ENCODE measurements at places on chromosomes 6 and 20.

DNA sequence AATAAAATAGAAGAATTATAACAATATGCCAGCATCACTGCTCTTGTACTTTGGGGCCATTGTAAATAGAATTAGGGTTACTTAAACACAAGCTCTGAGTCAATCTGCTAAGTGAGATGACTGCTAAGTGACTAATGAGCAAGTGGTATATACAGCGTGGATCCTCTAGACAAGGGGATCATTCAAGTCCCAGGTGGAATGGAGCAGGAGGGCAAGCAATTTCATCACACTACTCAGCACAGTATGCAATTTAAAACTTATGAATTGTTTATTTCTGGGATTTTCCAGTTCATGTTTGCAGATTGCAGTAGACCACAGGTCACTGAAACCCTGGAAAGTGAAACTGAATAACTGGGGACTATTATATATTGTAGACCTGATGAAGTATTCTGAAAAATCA is 235.3 kb downstream of the BTBD3 start:
- no peak for DNase-seq

DNA sequence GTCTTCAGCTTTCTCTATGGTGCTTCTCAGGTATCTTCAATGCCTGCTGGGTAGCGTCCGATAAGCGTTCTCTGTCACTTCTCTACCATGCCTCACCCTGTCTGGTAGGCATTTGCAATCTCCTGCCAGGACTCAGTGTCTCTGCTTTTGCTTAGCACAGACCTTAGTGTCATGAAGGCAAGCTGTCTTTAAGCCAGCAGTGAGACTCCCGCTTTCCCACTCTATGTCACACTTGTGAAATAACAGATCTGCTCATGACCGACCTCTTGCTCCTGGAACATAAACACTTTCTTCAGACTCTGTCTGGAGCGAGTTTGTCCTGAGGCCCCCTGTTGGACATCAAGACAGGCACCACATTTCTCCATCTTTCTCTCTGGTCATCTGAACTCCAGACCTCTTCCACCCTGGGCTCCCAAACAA is 17.0 kb downstream of the ADGRB3 start:
- no peak for DNase-seq

GRCh38 chr6:144395826-144396225 is 110.7 kb downstream of the UTRN start:
- DNase-seq = no peak

DNA sequence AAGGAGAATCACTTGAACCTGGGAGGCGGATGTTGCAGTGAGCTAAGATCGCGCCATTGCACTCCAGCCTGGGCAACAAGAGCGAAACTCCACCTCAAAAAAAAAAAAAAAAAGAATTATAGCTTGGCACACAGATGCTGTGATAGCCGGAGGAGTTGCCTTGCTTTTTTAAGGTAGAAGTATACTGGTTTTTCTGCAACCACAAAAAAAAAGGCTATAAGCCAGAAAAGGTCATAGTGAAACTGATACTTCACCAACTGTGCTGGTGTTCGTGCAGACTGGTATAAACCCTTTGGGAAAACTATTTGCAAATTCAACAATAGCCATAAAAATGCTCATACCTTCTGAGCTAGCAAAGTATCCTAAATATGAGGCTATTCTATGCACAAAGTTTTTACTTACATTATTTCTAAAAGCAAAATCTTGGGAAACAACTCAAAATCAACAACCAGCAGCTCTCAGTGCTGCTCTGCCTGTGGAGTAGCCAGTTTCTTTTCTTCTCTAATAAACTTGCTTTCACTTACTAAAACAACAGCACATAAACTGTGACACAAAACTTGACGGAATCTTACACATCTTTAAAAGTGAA is 44.0 kb downstream of the B4GALT5 start:
- peak; percentile 17 for DNase-seq

DNA sequence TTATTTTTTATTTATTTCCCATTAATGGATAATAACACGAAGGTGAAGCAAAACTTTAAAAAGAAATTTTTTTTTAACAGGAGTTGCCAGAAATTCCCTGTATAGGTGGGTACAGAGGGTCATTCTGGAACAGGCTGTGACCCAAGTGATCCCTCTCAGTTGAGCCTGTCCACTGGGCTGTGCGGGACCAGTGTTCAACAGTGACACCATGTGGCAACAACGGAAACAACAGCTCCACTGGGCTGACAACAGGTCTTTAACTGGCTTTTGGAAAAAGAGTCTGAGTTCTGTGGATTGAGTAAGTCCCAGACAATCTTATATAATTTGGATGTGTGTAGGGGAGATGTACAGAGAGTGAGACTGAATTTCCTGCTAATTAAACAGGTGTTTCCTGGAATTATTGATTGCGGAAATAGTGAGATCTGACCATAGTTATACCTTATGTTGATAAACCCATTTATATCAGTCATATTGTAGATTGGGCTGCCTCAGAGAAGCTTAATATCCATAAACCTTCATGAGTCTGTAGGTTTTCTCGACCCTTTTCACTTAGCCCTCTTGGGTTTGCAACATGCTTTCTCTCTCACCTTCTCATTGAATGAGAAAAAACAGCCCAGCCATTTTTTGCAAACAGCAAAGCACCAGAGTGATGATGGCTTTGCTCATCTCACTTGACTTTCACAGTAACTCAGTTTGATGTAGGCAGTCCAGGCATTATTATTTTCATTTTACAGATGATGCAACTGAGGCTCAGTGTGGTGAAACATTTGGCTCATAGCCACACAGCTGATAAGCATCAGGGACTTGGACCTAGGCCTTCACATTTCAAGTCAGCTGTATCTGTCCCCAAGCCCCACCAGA is 17.5 kb downstream of the KIAA1755 start:
- DNase-seq = no peak

DNA sequence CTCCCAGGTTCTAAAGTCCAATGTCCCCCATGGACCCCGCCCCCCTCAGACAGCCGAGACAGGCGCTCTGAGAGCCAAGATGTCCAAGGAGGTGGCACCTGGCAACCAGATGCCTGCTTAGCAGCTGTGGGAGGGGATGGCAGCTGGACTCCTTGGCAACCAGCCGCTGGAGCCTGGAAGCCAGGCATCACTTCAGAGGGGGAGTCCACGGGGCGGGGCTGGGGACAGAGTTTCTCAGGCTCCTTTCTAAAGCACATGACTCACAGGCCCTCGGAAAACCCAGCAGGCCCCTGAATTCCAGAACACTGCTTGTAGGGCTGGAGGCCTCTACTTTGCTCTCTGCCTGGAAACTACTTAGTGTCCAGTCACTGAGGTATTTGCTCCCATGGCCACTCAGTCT is 51.5 kb downstream of the PREX1 start:
- peak; percentile 83 for DNase-seq

GRCh38 chr6:26020329-26021000 is 57.9 kb downstream of the TRIM38 start:
- DNase-seq = peak; percentile 93

GRCh38 chr20:7608250-7608649 is 332.0 kb downstream of the HAO1 start:
- no peak for DNase-seq

- DNase-seq = no peak
These were observed 136.8 kb upstream of the BTBD3 start for GRCh38 chr20:11780765-11781369.

- peak; percentile 56 for DNase-seq
These were observed 303.5 kb downstream of the CDH4 start for GRCh38 chr20:61555566-61555965.

DNA sequence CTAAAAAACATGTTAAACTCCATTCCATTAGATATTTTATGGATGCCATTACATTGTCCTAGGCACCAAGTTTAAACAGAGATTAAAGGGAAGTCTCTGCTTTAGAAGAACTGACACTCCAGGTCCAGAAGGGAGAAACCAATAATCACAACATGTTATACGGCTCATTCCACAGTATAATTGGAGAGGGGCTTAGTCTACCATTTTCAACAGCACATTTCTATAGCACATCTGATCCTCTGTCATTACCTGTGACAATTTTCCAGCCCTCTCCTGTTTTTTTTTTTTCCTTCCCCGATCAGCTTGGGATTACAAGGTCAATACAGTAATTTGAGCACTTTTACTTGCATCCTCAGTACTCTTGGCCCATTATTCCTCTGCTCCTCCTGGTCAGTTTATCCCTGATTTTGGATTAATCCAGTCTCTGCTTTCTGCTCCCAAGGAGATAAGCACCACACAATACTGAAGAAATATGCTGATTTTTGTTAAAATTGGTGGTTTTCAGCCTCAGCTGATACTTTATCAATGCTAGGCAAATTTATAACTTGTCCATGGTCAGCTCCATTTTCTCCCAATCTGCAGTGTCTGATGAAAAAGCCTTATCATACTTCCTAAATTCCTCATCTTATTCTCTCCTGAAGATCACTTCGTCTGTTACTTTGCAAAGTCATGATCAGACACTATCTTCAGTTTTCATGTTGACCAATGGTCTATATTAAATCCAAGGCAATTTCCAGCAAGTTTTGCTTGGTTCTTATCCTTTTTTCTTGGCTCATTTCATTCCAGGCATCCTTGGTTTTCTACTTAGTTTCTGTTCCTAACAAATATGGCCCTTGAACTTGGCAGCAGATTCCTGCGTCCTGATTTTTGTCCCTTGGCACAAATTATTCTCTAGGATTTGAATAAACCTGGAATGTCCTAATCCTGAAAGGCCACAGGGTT is 30.8 kb upstream of the SYNCRIP start:
- DNase-seq = peak; percentile 3

DNA sequence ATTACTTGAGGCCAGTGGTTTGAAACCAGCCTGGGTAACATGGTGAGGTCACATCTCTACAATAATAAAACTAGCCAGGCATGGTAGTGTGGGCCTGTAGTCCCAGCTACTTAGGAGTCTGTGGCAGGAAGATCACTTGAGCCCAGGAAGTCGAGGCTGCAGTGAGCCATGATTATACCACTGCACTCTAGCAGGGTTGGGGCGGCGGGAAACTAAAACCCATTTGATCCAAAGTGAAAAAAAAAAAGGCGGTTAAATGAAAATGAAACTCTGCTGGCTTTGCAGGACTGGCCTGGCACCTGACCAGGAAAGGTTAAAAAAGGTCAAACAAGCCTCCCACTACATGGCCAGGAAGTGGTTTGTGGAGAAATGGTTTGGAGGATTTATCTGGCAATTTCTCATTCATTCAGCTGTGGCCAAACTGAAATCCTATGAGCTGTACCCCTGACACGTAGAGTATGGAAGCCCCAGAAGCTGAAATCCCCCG is 36.6 kb downstream of the MTRES1 start:
- peak; percentile 82 for DNase-seq

DNA sequence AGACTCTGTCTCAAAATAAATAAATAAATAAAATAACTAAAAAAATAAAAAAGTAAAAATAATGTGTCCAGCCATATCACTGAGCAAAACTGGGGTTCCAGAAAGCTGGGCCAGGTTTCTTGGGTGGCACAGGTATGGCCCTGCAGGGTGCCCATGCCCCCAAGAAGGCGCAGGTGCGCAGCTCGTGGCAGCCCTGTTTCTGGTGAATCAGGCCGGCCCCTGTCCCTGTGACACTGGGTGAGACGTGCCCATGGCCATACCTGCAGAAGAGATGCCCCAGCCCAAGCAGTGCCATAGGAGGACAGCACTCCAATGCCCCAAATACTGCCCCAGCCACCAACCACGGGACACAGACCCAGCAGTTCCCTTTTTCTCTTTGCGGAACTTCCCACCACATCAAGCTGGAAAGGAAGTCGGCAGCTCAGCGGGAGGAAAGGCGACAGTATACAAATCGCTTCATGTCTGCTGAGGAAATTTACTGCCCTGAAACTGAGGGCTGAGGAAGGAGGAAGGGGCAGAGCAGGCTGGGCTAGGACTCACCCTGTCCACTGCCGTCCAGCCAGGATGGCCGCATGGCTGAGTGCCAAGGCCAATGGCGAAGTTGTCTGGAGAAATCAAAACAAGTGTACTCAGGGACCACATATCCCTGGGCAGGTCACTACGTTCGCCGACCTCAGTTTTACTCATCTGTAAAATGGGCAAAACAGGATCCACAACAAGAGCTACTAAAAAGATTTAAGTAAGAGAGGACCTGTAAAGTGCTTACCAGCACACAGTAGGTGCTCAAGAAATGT is 55.4 kb downstream of the PREX1 start:
- no peak for DNase-seq

GRCh38 chr6:152305672-152306071 is 331.5 kb downstream of the SYNE1 start:
- no peak for DNase-seq

- peak; percentile 94 for DNase-seq
These were observed 181.5 kb upstream of the TCF21 start for GRCh38 chr6:133707456-133707855.

GRCh38 chr6:157660414-157660813 is 162.6 kb upstream of the SNX9 start:
- no peak for DNase-seq

GRCh38 chr6:80622641-80623040 is 516.2 kb downstream of the BCKDHB start:
- no peak for DNase-seq

DNA sequence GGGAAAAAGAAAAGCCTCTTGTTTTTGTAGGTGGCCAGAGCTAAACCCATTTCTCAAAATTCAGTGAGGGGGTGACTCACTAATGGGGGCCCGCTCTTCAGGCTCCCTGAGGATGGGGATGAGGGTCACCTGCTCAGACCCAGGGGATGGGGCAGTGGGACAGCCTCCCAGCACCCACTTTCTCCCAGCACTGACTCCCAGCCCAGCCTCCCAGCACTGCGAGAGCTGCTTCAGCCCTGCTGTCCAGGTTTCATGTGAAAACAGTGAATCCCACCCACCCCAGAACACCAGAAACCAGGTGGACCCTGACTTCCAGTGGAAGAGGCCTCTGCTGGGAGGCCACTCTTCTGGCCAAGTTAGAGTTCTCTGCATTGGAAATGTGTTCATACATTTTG is 362.6 kb downstream of the CDH4 start:
- DNase-seq = no peak

GRCh38 chr6:33727932-33728331 is 16.4 kb upstream of the UQCC2 start:
- no peak for DNase-seq

DNA sequence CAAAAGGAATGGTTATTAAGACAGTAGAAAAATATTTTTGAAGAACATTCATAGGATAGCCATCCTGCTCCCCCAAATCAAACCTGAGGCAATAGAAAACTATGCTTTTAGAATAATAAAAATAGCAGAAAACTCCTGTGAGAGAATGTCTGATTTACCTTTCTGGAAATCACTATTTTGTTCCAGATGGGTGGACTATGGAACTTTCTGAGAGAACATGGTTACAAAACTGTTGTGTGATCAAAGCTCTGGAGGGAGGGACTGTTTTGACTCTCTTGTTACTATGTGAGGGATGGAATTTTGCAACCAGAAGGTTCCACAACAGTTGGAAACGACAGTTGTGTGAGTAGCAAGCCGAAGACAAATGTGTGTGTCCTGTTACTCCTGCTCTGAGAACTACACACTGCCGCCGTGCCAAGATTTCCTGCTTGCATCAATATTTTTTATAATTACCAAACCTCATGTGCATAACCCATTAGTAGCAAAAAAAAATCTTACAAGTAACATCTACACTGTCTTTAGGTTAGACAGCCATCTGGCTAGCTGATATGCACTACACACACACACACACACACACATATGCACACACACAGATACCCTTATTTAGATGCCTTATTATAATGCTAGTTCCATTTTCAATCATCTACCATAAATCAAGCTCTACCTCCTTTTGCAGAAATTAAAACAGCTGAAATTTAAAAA is 11.0 kb upstream of the HIVEP1 start:
- no peak for DNase-seq
